Hematopoietic multipotent progenitor cell treated with erythropoietin and hydrocortisone succinate and interleukin-3 and kit ligand, for 6 days (in vitro differentiated cells): ENCODE measurements at places on chromosomes 6 and 20.
A peak's percentile ranks its signal among the peaks of the same experiment; 100 is the strongest.

GRCh38 chr20:53595018-53595378, 1.4 kb upstream of the ZNF217 start:
- DNase-seq = peak; percentile 29

- peak; percentile 20 for DNase-seq
Measured at GRCh38 chr20:957544-957943, 41.4 kb upstream of the ANGPT4 start.

DNA sequence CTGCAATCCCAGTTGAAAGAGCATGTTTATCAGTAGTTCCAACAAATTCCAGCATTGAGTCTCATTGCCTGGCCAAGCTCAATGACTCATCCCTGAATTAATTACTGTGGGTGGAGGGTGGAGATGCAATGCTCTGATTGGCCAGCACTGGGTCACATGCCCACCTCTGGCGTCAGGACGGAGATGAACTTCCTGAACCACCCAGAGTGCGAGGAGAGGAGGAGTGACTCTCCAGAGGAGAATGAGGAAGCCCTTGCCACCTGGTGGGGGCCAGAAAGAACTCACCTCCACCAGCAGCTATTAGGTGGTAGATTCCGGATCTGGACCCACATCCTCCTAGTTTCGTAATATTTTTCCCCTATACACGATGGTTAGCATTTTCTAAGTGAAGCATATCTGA, 283.9 kb downstream of the TBC1D7 start:
- DNase-seq = peak; percentile 25

GRCh38 chr6:147756891-147757290, 248.4 kb downstream of the SAMD5 start:
- DNase-seq = no peak

DNA sequence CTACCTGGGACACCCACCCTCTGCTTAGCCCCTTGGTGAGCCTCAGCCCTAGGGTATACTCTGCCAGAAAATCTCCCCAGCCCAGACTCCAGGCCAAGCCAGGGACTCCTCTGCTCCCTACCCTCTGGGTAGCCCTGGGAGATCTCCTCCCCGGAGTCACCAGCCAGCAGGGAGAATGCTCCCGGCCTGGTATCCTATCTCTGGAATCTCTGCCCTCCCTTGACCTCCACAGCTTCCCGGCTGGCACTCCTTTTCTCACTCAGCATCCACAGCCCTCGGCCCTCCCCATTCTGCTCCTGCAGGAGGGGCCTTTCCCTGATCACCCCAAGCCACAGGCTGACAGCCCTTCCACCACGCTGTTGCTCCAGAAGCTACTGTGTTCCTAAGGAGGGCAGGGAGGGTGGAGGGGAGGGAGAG, 22.6 kb downstream of the NOL4L start:
- DNase-seq = no peak

DNA sequence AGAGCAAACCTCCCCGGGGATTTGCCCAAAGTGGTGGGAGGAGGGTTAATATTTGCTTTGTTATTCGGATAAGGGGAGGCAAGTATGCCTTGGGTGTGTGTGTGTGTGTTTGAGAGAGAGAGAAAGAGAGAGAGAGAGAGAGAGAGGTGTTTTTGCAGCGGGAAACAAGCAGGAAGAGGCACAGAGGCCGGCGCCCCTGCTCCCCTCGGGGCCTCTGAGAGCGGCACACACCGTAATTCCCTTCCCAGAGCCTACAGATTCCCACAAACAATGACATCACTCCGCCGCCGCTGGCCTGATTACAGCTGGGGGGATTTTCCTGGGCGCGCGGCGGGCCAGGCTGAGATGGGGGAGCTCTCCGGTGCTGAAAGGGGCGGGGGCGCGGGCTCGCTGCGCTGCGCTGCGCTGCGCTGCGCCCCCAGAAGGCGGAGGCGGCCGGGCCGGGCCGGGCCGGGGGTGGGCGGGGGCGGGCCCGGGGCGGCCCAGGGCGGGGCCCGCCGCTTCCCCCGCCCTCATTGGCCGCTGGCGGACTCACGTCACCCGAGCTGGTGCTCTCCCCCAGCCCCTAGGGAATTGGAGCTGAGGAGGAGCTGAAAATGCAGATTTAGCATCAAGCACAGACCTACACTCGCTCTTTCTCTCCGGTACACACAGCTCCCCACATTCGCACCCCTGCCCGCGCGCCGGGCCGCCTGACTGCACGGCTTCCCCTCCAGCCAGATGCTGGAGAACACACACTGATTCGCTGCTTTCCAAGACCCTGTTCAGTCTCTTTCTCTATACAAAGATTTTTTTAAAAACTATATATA, at the start of gene PCSK2:
PCSK2 (plus strand) TSS at position 631 of the 809 bp plus-strand sequence. CDS start 266 bp downstream, outside the sequence.
- peak; percentile 12 for DNase-seq

DNA sequence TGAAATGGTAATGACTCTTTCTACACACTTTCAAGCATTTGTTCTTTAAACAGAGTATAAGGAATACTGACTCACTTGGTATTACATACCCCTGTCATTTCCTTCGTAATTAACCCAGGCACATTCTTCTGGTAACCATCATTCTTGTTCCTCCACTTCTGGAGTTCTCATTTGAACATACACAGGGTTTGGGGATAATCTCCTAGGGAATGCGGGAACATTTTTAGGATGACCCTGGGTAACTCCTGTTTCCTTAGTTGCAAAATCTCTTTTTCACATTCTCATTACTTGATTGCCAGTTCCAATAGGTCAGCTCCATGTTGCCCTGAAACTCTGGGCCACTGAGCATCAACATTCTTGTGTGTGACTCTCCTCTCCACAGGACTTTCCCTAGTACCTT, 51.5 kb upstream of the E2F3 start:
- no peak for DNase-seq

DNA sequence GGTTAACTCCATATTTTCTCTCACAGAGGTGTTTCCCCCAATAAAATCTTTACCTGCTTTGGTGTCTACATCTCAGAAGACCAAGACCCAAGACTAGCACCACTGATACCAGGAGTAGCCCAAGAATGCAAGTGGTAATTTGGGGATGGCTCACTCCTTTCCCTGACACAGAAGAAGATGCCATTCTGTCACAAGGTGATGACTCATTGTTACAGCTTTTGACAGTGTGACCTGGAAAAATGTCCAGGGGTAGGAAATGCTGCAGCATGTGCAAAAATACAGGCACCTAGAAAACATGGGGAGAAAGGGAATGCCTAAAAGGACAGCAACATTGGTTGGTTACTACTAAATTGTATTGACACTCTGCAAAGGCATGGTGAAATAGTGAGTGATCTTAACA, 254.0 kb upstream of the GJE1 start:
- no peak for DNase-seq

DNA sequence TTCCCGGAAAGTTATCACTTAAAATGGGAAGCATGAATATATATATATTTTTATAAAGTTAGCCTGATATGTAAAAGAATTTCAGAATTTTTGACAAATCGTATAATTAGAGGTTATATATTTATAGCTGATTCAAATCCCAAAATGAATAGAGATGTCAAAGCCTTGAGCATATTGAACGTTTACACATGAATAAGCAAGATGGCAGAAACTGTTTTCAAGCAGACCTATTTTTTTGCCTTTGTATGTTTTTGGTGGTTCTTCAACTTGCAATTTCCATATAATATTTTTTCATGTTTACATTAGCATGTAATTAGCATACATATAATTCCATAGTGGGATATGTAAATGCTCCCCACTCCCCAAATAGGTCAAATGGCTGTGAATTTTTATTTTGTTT, 189.9 kb downstream of the PRL start:
- DNase-seq = no peak

DNA sequence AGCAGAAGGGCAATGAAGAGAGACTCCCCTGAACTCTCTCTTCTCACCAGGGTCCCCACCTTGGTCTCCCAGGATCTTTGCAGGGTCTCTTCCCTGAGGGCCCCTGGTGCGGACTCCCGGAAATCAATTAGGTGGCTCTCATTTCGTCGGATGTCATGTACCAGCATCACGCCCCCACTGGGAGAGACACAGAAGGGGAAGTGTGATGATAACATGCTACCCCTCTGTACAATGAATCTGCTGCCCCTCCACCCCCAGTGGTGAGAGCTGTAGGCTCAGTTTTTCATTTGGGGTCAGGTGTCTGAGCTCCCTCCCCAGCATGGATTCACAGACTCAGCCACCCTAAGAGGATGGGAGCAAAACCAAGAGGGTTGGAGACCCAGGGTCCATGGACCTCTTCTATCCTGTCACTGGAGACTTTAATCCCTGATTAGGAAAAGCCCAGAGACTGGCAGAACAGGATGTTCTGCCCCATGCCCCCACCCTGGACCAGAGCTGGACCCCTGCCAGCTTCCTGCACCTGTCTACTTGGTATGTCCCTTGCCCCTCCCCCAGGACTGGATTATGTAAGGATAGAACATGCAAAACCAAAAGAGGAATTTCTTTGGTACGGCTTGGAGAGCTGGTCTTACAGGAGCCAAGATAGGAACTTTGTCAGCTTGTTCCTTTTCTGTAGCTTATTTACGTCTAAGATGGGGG, 11.1 kb downstream of the GGT7 start:
- DNase-seq = no peak

- no peak for DNase-seq
Measured at GRCh38 chr6:33508935-33509926, 54.9 kb downstream of the ZBTB9 start.

DNA sequence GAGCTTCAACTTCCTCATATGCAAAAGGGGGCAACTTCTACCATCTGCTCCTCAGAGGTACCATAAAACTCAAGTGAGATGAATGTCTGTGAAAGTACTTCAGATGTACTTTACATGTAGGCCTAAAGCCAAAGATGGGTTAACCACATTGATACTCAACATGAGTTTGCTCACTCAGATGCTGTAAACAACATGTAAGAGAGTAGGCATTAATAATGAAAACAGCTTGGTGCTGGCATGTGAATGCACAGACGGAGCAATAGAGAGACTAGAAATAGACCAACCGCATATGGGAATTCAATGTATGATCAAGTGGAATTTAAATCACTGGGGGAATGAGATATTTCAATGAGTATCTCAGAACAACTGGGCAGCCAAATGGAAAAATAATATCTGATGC, 143.8 kb upstream of the CDYL start:
- no peak for DNase-seq

DNA sequence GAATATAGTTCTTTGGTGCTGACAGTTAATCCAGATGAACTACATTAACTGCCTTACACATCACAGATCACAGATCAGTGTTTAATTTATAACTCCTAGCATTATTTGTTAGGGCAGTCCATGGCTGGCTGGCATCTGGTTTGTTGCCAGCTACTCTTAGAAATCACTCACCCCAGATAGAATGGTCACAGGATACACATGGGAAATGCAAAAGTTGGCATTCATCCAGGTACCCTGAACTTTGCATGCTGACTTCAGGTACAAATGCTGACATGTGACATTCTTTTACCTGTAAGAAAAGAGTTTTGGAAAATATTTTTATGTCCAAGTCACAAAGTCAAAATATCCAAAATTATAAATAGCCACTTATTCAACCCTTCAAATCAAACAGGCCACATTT, 20.2 kb downstream of the FBXL4 start:
- DNase-seq = peak; percentile 12

DNA sequence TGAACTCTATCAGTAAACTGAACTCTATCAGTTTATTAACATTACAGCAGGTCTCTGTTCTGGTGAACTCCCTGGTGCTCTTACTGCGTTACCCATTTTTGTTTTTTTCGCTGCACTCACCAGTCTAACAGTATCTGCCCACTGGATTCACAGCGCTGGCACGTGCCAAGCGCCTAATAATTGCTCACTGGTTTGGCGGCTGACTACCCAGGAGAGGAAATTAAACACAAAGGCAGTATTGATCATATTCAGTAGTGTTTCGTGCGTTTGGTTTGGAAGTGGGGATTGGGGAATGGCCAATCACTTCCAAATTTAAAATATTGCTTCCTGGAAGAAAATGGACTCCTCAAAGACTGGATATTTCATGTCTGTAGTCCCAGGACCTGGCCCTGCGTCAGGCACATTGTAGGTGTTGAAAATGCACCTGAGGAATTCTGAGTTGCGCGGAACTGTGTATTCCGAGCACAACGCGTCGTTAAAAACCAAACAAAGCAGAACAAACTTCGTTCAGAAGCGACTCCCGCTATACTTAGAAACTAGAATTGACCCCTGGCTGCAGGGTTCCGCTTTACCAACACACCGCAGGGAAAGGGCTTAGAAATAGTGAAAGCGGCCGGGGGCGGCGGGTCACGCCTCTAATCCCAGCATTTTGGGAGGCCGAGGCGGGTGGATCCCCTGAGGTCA, 1.1 kb upstream of the RPS12 start:
- peak; percentile 76 for DNase-seq

GRCh38 chr20:43571310-43571709, 12.5 kb downstream of the SGK2 start:
- DNase-seq = no peak

- no peak for DNase-seq
Measured at GRCh38 chr6:17583811-17584210, 16.3 kb upstream of the FAM8A1 start.

- DNase-seq = no peak
Measured at GRCh38 chr6:41100871-41101287, 28.1 kb downstream of the NFYA start.

GRCh38 chr6:26075063-26075717, 12.0 kb upstream of the HFE start:
- DNase-seq = no peak

GRCh38 chr20:564192-564591, 20.6 kb upstream of the CSNK2A1 start:
- peak; percentile 60 for DNase-seq

GRCh38 chr20:55174635-55175034, 699.2 kb downstream of the DOK5 start:
- no peak for DNase-seq

GRCh38 chr6:105595829-105596228, 192.9 kb upstream of the PREP start:
- DNase-seq = no peak

DNA sequence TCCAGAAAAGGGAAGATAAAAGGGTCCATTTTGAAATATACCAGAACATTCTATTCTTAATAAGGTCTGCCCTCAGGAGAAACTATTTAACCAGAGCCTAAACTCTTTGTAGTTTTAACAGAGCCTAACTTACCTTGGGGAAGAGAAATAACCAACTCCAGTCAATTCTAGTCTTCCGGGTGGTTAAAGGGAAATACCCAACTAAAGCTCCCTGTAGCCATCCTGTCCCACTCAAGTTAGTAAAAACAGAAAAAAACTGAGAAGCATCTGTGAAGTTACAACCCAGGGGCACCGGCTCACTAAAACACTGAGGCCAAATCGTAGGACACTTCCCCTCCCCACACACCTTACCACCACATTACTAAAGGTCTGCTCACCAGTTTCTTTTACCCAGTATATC, 23.7 kb downstream of the CEP85L start:
- DNase-seq = no peak

- no peak for DNase-seq
Measured at GRCh38 chr20:54098047-54098446, 27.7 kb upstream of the BCAS1 start.

- no peak for DNase-seq
Measured at GRCh38 chr6:40287296-40287850, 299.8 kb downstream of the LRFN2 start.

DNA sequence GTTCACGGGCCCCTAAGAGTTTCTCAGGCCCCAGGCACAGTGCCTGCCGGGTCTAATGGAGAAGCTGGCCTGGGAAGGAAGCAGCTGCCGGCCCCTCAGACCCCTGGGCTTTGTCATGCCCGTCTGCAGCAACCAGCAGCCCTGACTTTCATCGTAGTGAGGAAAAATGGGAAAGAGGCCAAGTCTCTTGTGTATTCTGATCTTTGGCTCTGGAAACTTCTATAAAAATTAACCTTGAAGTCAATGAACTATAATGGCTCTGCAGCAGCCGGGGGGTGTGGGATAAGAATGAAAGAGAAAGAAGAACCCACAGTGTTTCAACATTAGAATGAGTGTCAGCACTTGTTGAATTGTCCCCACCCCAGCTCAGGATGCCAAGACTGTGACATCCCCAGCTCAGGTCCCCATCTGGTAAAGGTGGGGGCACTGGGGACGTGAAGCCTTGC, 12.9 kb downstream of the TGM2 start:
- peak; percentile 28 for DNase-seq
